ENCODE measurements at places on chromosomes 11 and 22.

- H3K4me1 ChIP-seq, result no peaks in the 10 kb centered on the region
- H3K4me3 ChIP-seq, result no peak overlapping the region
- H3K27ac ChIP-seq, result no peak overlapping the region
- no peaks in the 10 kb centered on the region for H3K27me3 ChIP-seq
- DNase-seq, result no peak
These were observed 109.7 kb downstream of the HIPK3 start for GRCh38 chr11:33366918-33367317.

GRCh38 chr22:38756711-38757463, 1.1 kb upstream of the SUN2 start:
- no peaks in the 10 kb centered on the region for H3K27me3 ChIP-seq
- DNase-seq, result no peak
- peaks cover 13% of the 10 kb centered on the region for H3K36me3 ChIP-seq

GRCh38 chr22:43860831-43861230, 1.5 kb downstream of the SULT4A1 start:
- no peaks in the 10 kb centered on the region for H3K27me3 ChIP-seq
- no peaks in the 10 kb centered on the region for H3K36me3 ChIP-seq
- H3K4me3 ChIP-seq, result no peak overlapping the region
- no peak for DNase-seq
- no peak overlapping the region for H3K27ac ChIP-seq
- no peaks in the 10 kb centered on the region for H3K4me1 ChIP-seq

DNA sequence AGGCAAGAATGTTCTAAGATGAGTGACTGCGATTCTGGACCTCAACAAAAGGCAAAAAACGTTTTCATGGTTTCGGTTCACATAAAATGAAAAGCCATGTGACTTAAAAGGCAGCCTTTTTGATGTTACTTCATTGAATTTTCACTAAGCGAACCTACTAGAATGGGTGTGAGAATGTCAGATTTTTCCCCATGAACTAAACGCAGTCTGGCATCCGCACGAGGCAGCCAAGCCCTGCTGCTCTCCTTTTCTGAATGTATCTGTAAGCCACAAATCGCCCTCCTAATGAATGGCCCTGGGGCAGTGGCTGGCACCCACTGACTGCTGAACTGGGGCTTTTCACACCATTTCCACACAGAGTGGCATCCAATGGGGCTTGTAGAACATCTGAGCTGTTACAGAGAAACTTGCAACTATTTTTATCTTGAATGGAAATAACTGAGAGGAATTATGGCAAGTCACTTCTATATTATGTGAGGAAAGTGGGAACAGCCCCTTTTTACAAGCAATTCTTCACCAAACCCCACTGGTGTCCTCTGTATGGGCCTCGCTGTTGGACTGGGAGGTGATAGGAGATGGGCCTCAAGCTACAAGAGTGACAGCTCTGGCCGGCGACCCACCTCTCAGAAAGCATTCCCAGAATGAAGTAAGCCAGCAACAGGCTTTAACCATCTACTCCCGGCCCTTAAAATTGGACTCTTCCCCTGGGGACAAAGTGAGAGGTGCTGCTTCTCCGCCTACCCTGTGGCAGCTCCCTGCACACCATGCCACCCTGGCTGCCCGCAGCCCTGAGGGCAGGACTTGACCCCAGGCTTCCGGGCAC, 29.4 kb downstream of the PPP2R1B start:
- H3K36me3 ChIP-seq, result no peaks in the 10 kb centered on the region
- no peaks in the 10 kb centered on the region for H3K27me3 ChIP-seq
- no peak overlapping the region for H3K4me3 ChIP-seq

GRCh38 chr11:128504486-128504885, 82.9 kb downstream of the ETS1 start:
- peaks cover 19% of the 10 kb centered on the region for H3K36me3 ChIP-seq
- peaks cover 88% of the 10 kb centered on the region for H3K4me1 ChIP-seq
- no peaks in the 10 kb centered on the region for H3K27me3 ChIP-seq
- peak overlapping the region; percentile 44 for H3K4me3 ChIP-seq
- H3K27ac ChIP-seq, result peak overlapping the region; percentile 97
- no peak for DNase-seq

- no peaks in the 10 kb centered on the region for H3K27me3 ChIP-seq
- H3K27ac ChIP-seq, result no peak overlapping the region
- H3K4me1 ChIP-seq, result no peaks in the 10 kb centered on the region
- H3K4me3 ChIP-seq, result no peak overlapping the region
- H3K36me3 ChIP-seq, result no peaks in the 10 kb centered on the region
These were observed 45.5 kb downstream of the GAS2 start for GRCh38 chr11:22711880-22712279.

- H3K27ac ChIP-seq, result no peak overlapping the region
- no peaks in the 10 kb centered on the region for H3K27me3 ChIP-seq
- H3K4me1 ChIP-seq, result no peaks in the 10 kb centered on the region
- DNase-seq, result no peak
- H3K4me3 ChIP-seq, result no peak overlapping the region
- no peaks in the 10 kb centered on the region for H3K36me3 ChIP-seq
These were observed 515.0 kb downstream of the NTM start for GRCh38 chr11:131885431-131885830.

DNA sequence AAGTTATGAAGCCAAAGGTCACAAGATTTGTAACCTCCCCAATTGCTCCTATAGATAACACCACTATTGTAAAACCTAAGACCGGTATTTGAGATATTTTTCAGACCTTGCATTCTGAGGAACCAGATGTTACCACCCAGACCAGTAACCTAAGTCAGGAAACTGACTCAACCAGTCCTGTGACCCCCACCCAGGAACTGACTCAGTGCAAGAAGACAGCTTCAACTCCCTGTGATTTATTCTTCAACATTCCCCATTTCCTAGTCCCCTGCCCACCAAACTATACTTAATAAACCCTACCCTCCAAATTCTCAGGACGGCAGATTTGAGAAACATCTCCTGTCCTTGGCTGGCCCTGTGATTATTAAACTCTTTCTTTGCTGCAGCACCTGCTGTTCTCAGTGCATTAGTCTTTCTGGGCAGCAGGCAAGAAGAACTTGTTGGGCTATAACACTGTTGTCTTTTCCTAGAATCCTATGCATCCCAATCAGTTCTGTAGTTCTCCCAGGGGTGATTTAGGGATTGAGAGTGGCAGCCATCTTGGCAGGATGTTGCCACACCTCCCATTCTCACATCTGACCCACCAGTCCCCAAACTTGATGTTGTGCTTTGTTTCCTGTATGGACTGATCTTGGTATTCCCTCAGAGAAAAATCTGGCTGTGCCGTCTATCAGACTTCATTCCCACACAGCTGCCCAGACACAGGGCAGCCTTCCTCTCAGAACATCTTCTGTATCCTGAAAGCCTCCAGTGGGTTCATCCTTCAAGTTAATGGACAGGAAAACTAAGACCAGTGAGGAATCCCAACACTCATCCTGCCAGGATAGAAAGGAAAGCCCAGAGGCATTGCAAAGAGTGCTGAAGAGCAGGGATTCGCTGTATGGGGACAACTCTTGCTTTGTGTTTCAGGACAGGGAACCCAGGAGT, 104.0 kb downstream of the PDE2A start:
- no peak for DNase-seq
- H3K4me3 ChIP-seq, result no peak overlapping the region
- H3K27me3 ChIP-seq, result no peaks in the 10 kb centered on the region
- no peaks in the 10 kb centered on the region for H3K4me1 ChIP-seq
- H3K36me3 ChIP-seq, result no peaks in the 10 kb centered on the region

- H3K4me3 ChIP-seq, result no peak overlapping the region
- DNase-seq, result no peak
These were observed 47.2 kb upstream of the AKIP1 start for GRCh38 chr11:8863838-8864237.

DNA sequence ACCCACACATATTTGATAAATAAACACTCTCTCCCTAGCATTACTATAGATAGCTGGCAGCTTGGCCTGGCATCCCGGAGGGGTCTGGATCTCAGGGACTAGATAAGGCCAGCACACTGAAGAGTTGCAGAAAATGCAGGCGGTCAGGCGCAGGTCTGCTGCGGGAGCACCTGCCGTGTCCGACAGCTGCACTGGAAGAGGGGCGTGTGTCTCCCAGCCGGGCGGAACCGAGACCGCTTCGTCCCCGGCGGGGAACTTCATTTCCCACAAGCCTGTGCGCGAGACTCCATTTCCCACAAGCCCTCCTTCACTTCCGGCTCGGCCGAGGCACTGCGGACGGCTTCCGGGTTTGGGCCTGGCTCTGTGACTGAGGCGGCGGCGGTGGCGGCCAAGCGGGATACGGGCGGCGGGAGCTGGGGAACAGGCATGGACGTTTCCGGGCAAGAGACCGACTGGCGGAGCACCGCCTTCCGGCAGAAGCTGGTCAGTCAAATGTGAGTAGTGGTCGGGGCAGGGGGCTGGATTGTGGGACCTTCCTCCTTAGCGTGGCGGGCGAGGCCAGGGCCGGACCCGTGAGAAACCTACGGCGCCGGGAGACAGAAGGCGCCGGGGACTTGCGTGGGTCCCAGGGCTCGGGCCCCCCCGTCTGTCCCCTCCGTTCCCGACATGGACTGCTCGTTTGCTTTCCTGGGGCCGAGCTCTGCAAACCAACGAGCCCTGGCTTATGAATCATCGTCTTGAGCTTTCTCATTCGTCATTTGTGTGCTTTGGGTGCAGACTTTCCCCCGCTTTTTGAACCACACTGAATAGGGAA, at the start of gene MED15:
Gene MED15, plus strand, starts transcription at position 358 of the 814 bp plus-strand sequence. Its CDS starts 69 bp downstream, at position 427.
- H3K36me3 ChIP-seq, result no peaks in the 10 kb centered on the region
- peaks cover 37% of the 10 kb centered on the region for H3K4me1 ChIP-seq
- peak; percentile 69 for DNase-seq
- H3K27me3 ChIP-seq, result no peaks in the 10 kb centered on the region

DNA sequence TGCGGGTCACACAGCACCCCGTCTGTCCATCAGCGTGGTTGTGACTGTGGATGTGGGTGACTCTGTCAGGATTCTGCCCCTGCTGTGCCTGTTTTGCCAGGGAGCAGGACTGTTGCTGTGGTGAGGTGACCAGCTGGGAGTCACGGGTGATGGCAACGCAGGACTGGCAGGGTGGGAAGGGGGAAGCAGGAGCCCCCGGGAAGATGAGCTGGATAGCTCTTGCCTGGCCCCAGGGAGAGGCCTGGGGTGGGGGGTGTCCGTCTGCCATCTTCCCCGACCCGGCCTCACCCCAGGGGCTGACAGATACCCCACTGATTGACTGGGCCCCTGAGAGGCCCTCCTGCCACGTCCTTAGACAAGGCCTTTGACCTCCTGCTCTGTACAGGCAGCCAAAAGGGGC, 34.3 kb upstream of the TSPAN18 start:
- no peak overlapping the region for H3K4me3 ChIP-seq
- H3K27me3 ChIP-seq, result no peaks in the 10 kb centered on the region
- H3K36me3 ChIP-seq, result no peaks in the 10 kb centered on the region

DNA sequence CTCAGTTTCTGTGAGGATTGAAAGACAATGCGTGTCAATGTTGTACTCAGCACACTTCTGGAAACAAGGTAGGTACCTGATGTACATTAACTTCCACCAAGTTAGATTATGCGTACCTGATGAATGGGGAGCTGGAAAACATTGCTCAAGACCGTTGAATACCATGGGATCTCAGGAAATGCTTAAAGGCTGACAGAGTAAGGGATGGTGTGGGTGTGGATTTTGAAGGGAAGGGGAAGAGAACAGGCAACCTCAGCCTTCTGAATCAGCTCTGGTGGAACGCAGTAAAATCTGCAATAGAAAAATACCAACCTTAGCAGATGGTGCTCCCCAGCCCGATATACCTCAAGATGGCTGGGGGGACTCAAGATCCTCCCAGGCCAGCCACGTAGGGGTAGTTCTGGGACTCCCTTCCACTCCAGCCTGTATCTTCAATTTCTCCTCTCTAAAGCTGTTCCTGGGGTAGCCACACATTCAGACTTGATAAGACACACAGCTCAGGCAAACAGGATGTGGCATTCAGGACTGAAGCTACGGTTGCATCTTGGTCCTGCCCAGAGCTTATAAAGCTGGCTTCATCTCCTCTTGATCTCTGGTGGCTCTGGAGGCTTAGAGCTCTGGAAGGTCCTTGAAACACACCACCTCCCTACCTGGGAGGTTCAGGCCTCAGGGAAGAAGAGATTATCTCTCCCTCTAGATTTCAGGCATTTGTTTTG, 111.8 kb downstream of the CTNND1 start:
- no peak overlapping the region for H3K27ac ChIP-seq
- no peak overlapping the region for H3K4me3 ChIP-seq
- DNase-seq, result no peak
- H3K27me3 ChIP-seq, result no peaks in the 10 kb centered on the region
- no peaks in the 10 kb centered on the region for H3K4me1 ChIP-seq

- no peak for DNase-seq
- H3K36me3 ChIP-seq, result peaks cover 23% of the 10 kb centered on the region
- H3K27me3 ChIP-seq, result no peaks in the 10 kb centered on the region
- H3K4me3 ChIP-seq, result no peak overlapping the region
These were observed 116.3 kb upstream of the APOA1 start for GRCh38 chr11:116953530-116954285.

- no peaks in the 10 kb centered on the region for H3K4me1 ChIP-seq
- H3K36me3 ChIP-seq, result no peaks in the 10 kb centered on the region
- H3K4me3 ChIP-seq, result no peak overlapping the region
- no peak for DNase-seq
- H3K27ac ChIP-seq, result no peak overlapping the region
- no peaks in the 10 kb centered on the region for H3K27me3 ChIP-seq
These were observed 253.5 kb upstream of the PLET1 start for GRCh38 chr11:112514011-112514740.

DNA sequence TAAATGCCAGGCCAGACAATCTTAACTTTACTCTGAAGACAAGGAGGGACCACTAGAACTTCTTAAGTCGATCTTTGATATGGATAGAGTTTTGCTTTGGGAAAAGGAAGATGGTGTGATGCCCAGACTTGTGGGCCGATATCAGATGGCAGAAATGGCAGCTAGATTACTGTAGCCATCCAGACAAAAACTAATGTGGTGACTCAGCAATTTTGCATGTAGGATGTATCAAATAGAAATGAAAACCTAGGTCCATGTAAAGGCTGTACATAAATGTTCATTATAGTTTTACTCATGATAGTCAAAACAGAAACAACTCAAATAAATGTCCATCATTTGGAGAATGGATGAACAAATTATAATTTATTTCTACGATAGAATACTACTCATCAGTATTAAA, 121.5 kb downstream of the APIP start:
- no peaks in the 10 kb centered on the region for H3K36me3 ChIP-seq
- no peak overlapping the region for H3K27ac ChIP-seq
- H3K4me3 ChIP-seq, result no peak overlapping the region

- H3K27ac ChIP-seq, result no peak overlapping the region
- no peak overlapping the region for H3K4me3 ChIP-seq
These were observed 37.5 kb upstream of the LYVE1 start for GRCh38 chr11:10605941-10606381.

GRCh38 chr11:104713401-104713800, 184.9 kb downstream of the CASP12 start:
- no peak overlapping the region for H3K27ac ChIP-seq
- peaks cover 10% of the 10 kb centered on the region for H3K4me1 ChIP-seq
- no peaks in the 10 kb centered on the region for H3K27me3 ChIP-seq
- DNase-seq, result no peak
- no peak overlapping the region for H3K4me3 ChIP-seq

- H3K27ac ChIP-seq, result no peak overlapping the region
- DNase-seq, result no peak
- H3K4me1 ChIP-seq, result no peaks in the 10 kb centered on the region
- no peaks in the 10 kb centered on the region for H3K36me3 ChIP-seq
- H3K27me3 ChIP-seq, result no peaks in the 10 kb centered on the region
These were observed 19.3 kb downstream of the CACNA1I start for GRCh38 chr22:39589875-39590274.

- DNase-seq, result no peak
- no peaks in the 10 kb centered on the region for H3K27me3 ChIP-seq
- H3K4me3 ChIP-seq, result no peak overlapping the region
- no peak overlapping the region for H3K27ac ChIP-seq
- H3K36me3 ChIP-seq, result no peaks in the 10 kb centered on the region
These were observed 37.8 kb downstream of the IGHMBP2 start for GRCh38 chr11:68941324-68942094.

All from naive thymus-derived CD4-positive, alpha-beta T cell (primary cell).